Fibroblast of upper back skin (primary cell): ENCODE measurements at places on chromosomes 12 and 14.

DNA sequence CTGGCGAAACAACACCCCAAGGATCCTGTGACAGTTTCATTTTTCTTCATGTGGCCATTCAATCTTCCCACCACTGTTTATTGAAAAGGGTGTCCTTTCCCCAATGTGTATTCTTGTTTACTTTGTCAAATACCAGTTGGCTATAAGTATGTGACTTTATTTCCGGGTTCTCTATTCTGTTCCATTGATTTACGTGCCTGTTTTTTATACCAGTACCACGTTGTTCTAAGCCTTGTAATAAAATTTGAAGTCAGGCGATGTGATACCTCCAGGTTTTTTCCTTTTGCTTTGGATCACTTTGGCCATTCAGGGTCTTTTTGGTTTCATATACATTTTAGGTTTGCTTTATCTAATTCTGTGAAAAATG, 9.1 kb upstream of the MGAT4C start:
- DNase-seq = no peak

DNA sequence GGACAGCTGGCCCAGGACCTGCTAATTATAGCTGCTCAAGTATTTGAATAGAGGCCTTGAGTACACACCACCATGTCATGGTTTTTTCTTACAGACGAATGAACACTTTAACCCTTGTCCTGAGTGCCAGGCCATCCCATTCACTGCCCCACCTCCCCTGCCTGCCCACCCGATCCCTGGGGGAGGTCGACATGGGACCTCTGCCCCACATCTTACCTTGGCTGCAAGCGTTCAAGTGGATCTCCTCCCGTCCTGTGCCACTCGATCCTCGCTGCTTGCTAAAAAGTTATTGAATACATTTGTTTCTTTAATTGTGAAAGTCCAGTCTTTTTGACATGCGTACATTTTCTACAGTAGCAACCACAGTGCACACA, 10.3 kb downstream of the RTL1 start:
- no peak for DNase-seq

GRCh38 chr14:58690801-58691516, 53.2 kb downstream of the DACT1 start:
- no peak for DNase-seq

GRCh38 chr12:58293308-58293982, 352.1 kb downstream of the ATP23 start:
- DNase-seq = no peak

DNA sequence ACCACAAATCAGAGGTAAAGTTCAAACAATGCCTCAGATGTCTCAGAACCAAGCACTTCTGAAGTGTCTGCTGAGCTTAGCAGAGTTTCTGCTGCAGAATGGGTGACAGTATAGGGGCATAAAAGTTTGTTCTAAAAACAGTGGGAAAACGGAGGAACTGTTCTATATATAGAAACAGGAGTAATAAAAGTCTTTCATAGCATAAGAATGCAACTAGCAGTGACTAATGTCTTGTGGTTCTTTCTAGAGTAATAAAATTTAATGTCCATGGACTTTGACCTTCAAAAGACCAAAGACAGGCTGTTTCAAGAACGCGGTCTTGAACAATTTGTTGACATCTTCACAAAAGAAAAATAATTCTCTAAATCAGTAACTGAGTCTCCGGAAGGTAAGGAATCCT, 107.5 kb upstream of the FAR2 start:
- DNase-seq = peak; percentile 84

DNA sequence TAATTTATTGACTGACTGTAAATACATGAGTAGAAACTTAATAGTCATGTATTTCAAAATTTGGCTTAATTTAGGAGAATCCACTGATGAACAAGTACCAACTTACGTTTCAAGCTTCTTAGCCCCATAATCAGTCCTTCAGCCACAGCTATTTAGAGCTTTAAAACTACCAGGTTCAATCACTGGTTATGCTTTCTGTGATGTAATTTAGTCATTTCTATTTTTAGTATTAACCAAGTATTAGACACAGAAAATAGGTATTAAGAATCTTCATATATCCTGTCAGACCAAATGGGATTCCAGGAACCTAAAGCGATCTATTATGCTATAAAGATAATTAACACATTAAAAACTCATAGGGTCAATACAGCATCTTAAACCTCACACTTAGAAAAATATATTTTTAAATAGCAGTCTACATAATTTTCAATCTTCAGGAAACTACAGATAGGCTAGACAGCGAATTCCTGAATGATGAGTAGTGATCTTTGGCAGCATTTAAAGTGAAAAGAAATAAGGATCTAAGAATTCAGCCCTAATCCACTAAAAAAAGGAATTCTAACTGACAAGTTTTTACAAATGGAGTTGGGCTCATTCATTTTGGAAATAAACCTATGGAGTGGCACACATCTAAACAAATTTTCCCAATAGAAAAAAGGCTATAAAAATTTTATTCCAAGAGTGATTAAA, 51.5 kb downstream of the ZC3H14 start:
- peak; percentile 82 for DNase-seq
